T-helper 22 cell (primary cell): ENCODE measurements at places on chromosomes 12 and 14.

DNA sequence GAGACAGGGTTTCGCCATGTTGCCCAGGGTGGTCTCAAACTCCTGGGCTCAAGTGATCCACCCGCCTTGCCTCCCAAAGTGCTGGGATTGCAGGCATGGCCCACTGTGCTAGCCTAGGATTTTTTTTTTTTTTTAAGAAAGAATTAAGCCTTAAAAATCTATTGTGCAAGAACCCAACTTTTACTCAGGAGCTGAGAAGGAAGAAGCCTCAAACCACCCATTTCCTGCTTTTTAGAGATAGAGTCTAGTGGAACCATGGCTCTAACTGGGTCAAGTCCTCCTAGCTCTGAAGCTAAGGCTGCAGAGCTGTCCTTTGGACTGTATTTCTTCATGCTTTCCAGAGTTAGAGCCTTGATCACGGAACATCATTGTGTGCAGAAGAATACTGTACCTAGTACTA, 1.3 kb upstream of the TSFM start:
- DNase-seq, result no peak

DNA sequence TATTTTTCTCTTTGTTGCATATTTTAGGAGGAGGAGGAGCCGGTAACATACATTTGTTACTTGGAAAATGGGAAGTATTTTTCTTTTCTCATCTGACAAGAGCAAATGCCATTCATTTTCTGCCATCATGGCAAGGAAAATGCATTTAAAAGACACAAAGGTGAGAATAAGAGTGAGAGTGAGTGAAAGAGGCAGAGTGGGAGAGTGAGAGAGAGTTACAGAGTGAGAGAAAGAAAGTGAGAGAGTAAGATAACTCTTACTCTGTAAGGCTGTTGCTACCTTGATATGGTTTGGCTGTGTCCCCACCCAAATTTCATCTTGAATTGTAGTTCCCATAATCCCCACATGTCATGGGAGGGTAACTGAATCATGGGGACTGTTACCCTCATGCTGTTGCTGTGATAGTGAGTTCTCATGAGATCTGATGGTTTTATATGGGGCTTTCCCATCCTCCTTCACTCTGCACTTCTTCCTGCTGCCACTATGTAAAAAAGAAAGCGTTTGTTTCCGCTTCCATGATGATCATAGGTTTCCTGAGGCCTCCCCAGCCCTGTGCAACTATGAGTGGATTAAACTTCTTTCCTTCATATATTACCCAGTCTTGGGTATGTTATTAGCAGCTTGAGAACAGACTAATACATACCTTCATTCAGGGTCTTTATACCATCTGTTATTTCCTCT, 64.2 kb downstream of the ASCL1 start:
- no peak for DNase-seq

DNA sequence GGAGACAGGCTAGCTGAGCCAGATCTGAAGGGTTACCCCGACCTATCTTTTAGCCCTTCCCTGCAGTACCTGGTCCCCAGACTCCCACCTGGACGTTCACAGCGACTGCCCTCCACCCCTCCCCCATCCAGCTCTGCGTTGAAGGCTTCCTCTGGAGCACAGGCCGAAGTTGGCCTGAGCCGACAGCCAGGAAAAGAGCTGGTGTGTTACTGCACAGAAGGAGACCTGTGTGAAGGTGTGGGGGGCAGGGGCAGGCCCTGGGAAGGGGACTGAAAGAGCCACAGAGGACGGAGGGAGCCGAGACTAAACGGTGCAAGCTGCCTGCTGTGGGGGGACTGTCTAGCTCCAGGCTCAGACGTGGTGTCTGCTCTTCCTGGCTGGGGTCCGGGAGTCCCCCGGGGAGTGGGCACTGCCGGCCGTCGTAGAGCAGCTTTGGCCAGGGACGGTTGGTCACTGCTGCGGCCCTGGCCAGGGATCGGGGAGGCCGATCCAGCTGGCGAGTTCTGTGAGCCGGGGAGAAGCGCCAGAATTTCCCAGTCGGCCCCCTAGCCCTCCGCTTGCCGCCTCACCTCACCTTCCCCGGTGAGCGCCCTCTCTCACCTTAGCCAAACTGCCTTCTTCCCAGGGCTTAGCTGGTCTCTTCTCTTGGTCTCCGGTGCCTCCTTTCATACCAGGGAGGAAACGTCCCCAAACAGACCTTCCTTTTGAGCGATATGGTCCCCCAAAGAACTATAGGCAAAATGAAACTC, 899 bp upstream of the COL2A1 start:
- DNase-seq, result no peak

DNA sequence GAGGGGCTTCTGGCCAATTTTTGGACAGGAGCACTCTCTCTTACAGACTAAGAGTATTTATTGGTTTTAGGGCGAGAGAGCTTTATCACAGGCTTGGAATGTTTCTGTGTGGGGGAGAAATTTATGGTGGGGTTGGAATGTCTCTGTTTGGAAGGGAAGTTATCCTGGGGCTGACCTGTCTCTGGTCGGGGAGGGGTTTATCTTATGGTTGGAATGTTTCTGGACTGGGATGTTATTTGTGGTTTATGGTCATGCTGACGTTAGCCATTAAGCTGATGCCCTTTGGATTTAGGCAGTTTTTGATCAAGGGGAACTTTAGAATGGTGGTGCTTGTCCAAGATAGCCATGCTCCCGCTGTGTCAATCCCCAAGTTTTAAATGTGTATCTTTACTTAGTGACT, 614.8 kb downstream of the DIO2 start:
- DNase-seq, result no peak

GRCh38 chr12:128903236-128903635, 50.0 kb downstream of the GLT1D1 start:
- DNase-seq, result no peak

GRCh38 chr12:80710727-80711449, 3.5 kb downstream of the MYF6 start:
- no peak for DNase-seq

GRCh38 chr12:90193500-90193899, 484.9 kb upstream of the ATP2B1 start:
- DNase-seq, result no peak
